Amygdala (tissue), 56 donors: ENCODE measurements at places on chromosomes 12 and 14.

DNA sequence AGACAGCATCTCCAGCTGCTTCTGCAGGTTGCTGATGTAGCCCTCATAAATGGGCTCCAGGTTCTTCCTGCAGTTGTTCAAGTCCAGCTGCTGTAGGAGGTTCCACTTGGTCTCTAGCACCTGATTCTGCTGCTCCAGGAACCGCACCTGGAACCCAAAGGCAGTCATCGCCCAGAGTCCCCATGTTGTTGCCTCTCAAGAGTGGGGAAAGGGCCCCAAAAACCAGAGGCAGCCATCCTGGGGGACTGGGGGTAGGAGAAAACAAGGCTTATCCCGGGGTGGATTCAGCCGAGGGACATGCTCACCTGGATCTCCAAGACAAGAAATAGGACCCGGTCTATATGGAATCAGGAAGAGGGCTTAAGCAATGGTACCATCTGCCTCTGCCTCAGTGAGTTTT is 2.3 kb downstream of the KRT72 start:
- DNase-seq = no peak

DNA sequence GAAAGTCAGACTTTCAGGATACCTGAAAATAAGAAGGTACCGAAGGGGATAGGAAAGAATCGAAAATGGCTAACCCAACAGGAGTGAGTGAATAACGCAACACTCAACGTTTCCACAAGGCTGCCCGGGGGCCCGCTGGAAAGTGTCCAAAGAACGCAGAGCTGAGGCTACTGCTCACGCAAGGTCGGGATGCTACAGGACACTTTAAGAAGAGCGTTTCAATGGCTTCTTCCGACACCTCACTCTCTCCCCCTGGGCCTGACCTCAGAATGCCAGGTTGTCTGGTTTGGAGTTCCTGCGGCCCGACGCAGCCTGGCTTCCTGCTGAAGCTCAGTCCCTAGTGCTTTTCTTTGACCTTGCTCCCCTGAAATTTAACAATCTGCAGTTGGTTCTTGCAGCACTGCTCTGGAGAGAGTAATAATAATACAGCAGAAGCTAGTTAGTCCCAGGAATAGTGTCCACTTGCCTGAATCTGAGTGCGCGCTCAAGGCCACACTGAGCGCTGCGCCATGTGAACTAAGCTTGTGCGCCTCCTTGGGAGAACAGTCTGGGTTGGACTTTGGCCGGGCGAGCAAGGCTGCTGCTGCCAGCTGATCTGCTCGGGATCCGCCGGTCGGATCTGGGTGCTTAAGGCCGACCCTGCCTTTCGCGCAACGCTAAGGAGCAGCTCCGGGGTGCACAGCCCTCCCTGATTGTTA is 2.0 kb upstream of the ALX1 start:
- no peak for DNase-seq

GRCh38 chr12:120048263-120048662 is 59.2 kb downstream of the BICDL1 start:
- no peak for DNase-seq

DNA sequence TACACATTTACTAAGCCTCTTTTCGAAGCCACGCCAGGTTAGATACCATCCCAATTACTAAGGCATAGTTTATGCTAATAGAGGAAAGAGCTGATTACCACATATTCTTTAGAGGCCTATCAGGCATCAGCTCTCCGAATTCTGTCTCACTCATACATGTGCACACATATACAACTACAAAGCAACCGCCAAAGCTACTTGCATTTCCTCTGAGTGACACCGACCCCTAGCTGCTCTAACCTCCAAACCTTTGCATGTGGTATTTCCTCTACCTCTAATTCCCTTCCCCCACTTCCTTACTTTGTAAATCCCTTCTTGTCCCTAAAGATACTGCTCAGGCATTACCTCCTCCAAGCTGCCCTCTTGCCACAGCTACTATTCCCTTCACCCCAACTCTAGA is 107.2 kb downstream of the DUSP6 start:
- no peak for DNase-seq

GRCh38 chr14:67892466-67893100 is 73.0 kb downstream of the RAD51B start:
- DNase-seq = no peak
